Central memory CD8-positive, alpha-beta T cell (primary cell): ENCODE measurements at places on chromosomes 6 and 20.

DNA sequence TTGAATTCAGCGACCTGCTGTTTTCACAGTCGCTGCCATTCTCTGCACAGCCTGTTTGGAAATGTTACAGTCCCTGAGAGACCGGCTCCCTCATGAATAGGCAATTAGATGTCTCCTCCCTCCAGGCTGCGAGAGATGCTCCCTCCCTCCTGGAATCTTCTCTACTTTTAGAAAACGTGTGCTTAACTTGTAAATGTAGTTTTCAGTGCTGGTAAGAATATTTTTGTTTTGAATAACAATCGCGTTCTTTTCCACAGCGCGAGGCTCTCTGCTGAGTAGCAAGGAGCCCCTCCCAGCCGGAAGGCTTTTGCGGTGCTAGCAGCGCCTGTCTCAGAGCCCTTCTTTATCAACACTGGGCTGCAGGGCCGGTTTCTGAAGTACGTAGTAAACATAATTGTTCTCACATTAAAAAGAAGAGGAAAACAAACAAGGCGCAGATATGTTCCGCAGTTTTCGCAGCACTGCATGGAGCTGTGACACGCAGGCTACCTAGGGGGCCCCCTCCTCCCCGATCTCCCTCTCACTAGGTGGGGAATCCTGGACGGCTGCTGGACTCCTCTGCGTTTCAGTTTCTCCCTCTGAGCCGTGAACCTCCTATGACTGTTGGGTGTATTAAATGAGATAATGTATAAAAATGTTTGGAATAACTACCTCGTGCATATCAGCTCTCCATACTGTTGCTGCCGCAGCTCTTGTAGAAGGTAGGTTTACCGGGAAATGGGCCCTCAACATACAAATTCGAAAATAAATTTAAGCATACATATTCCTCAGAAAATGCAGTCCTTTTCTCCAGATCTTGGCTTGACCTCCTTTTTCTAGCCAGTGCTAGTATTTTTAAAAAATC lies 79.0 kb upstream of the SPACA1 start:
- no peak for DNase-seq

- no peak for DNase-seq
Measured at GRCh38 chr6:47134476-47135189, 92.5 kb upstream of the ADGRF1 start.

- no peak for DNase-seq
Measured at GRCh38 chr6:113564371-113565171, 292.6 kb upstream of the MARCKS start.

- DNase-seq = no peak
Measured at GRCh38 chr6:104995989-104996617, 39.2 kb downstream of the LIN28B start.

GRCh38 chr6:16840725-16841124 lies 79.5 kb upstream of the ATXN1 start:
- DNase-seq = no peak

- DNase-seq = no peak
Measured at GRCh38 chr20:3128275-3128984, 31.2 kb downstream of the FASTKD5 start.

GRCh38 chr6:20313051-20313450 lies 88.6 kb upstream of the E2F3 start:
- DNase-seq = no peak

GRCh38 chr20:922781-923180 lies 6.6 kb upstream of the ANGPT4 start:
- DNase-seq = no peak

GRCh38 chr6:708237-708598 lies 15.3 kb upstream of the EXOC2 start:
- DNase-seq = no peak

DNA sequence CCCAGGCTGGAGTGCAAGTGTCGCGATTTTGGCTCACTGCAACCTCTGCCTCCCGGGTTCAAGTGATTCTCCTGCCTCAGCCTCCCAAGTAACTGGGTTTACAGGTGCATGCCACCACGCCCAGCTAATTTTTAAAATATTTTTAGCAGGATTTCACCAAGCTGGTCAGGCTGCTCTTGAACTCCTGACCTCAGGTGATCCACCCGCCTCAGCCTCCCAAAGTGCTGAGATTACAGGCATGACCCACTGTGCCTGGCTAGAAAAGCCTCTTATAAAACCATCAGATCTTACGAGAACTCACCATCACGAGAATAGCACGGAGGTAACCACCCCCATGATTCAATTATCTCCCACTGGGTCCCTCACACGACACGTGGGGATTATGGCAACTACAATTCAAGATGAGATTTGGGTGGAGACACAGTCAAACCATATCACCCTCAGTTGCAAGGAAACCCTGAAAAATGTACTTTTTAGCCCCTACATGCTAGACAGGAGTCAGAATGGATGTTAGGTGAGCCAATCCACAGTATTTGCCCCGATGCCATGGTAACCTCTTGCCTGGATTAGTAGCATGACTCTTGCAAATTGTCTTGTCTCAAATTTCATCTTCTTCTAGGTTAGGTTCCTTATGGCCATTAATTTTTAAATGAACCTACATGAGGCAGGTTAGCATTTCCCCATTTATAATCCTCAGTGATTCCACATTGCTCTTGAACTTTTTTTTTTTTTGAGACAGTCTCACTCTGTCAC lies 17.1 kb upstream of the SASH1 start:
- no peak for DNase-seq

DNA sequence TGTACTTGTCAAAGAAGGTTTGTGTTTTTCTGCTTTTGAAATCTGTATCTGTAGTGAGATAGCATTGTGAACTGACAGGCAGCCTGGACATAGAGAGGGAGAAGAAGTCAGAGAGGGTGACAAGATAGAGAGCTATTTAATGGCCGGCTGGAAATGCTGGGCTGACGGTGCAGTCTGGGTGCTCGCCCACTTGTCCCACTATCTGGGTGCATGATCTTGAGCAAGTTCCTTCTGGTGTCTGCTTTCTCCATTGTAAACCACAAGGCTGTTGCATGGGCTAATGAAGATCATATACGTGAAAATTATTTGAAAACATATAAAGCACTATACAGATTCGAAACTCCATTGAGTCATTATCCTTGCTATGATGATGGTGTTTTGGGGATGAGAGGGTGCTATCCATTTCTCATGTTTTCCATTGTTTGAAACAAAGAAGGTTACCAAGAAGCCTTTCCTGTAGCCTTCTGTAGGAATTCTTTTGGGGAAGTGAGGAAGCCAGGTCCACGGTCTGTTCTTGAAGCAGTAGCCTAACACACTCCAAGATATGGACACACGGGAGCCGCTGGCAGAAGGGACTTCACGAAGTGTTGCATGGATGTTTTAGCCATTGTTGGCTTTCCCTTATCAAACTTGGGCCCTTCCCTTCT lies 18.4 kb downstream of the CD83 start:
- DNase-seq = no peak

DNA sequence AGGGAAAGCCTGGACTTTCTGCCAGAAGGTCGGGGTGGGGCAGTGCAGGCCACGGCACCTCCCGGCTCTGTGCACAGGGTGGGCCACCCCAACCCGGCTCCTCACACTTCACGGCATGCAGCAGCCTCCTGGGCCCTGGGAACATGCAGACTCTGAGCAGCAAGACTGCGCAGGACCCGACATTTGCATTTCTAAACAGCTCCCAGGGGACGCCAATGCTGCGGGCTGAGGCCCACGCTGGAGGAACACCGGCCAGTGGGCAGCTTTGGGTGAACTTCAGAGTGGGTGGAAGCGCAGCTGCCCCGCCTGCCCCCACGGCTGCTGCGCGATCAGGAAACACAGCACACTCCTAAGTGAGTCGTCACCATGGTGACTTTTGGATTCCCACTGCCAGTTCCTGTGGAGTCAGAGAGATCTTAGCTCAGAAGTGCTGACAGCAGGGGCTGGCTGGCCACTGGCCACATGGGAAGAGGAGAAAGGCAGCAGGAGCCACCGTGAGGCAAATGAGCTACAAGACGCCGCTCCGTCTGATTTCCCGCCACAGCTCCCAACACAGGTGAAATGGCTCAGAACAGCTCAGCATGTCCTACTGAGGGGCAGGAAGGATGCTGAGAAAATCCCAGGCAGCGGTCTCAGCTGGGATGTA lies 52.1 kb downstream of the RNASET2 start:
- no peak for DNase-seq

DNA sequence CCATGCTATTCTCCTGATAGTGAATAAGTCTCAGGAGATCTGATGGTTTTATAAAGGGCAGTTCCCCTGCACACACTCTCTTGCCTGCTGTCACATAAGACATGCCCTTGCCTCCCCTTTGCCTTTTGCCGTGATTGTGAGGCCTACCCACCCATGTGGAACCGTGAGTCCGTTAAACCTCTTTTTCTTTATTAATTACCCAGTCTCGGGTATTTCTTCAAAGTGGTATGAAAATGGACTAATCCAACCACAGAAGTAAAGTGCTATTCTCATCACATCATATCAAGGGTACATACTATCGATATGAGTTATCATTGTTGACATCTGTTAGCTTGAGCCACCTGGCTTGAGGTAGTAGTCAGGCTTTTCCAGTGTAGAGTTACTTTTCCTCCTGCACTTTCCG lies 2.3 kb downstream of the MANBAL start:
- no peak for DNase-seq

DNA sequence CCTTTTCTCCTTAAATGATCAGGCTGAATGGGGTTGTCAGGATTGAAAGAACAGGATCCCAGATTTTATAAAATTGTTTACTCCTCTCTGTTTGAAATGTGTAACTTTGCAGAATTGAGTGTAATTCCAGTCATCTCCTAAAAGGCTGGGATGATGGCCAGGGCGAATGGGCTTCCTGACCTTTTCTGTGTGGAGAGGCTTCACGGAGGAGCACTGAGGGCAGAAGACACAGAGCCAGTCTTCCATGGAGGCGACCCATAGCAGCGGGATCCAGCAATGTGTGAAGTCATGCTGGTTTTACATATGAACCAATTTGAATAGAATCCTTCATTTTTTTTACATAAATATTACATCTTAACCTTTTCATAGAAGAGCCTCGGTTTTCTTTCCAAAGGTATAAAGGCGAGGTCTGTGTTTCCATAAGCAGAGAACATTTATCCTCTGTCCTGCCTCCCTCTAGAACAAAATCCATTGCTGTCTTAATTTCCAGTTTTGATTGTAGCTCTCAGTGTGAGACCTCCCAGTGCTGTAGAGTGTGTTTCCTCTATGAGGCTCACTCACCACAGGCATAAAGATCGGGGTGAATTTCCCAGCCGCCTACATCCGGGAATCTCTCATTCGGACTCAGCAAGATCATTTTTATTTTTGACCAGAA lies 369.7 kb upstream of the FLRT3 start:
- no peak for DNase-seq

GRCh38 chr20:47857187-47857568 lies 71.9 kb upstream of the SULF2 start:
- DNase-seq = no peak

- no peak for DNase-seq
Measured at GRCh38 chr20:52867305-52867704, 104.9 kb upstream of the TSHZ2 start.

GRCh38 chr6:136677822-136678221 lies 114.5 kb downstream of the MAP3K5 start:
- no peak for DNase-seq

DNA sequence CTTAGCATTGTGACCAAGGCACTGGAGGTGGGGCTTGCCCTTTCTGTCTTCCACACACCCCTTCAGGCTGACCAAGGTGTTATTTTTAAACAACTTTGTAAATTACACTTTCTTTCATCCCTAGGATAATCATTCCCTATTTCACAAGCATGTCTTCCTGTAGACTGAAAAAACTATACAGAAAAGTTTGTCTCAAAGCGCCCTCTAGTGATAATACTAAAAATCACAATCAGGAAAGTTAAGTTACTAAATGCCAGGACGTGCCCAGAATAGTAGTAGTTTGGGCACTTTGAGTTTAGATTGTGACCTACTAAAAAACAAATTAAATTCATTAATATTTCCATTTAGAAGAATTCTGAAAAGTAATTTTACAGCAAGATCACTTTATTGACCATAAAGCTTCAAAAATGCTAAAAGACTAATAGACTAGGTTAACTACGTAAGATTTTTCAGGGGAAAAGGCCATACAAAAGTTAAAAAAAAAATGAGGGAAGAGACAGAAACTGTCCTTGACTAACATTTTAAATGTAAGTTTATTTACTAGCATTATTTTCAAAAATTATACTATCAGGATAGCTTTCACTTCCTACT lies 123.3 kb upstream of the DUSP22 start:
- no peak for DNase-seq
